CD8-positive, alpha-beta T cell (primary cell): ENCODE measurements at places on chromosomes 2 and 18.

GRCh38 chr2:31008561-31009114 lies 129.6 kb downstream of the GALNT14 start:
- DNase-seq: no peak

- DNase-seq: no peak
These were observed 3.2 kb upstream of the ENOSF1 start for GRCh38 chr18:715626-716025.

GRCh38 chr2:207868855-207869596 lies 99.3 kb upstream of the FZD5 start:
- DNase-seq: no peak

DNA sequence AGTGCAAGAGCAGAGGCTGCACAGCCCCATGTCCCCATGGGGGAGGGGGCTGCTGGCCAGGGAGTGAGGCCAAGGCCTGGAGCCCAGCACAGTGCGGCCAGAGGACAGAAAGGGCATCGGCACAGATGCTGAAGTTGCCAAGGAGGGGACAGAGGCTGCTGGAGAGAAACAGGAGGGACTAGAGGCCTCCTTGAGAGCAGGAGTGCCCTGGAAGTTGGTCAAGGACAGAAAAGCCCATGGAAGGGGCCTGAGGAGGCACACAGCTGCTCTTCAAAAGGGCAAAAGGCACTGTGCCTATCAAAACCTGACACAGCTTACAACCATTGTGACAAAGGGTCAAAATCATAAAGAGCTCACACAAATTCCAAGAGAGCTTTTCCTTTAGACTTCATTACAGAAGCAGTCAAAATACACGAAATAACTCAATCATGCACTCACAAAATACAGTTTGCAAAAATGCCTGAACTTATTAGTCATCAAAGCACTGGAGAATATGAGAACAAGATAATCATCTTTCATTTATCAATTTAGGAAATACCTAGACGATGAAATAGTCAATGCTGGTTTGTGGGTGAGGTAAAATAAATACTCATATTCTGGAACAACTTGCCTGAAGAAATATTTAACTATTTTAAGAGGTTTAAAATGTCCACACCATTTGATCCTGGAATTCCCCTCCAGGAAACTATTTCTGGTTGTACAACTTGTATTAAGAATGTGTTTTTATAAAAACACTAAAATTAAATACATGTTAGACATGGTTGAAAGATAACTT lies 79.6 kb downstream of the USP40 start:
- DNase-seq: no peak

DNA sequence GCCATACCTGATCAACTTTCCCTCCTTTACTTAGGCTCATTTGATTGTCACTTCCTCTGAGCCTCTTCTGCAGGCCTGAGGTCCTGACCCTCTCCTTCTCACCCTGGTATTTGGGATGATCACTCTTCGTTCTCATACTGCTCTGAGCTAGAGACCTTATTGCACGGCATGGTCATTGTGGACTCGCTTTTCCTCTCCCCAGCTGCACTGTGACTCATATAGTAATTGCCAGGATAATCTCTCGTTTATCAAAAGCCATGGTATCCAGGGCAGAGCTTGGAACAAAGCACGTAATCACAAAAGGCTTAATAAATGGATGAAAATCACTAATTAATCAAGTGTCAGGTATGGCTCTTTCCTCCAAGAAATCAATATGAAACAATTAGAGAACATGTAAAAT lies 40.9 kb upstream of the TRIB2 start:
- DNase-seq: no peak

- DNase-seq: no peak
These were observed 92.7 kb upstream of the KLF7 start for GRCh38 chr2:207258263-207258991.
